Fibroblast of lung (primary cell): ENCODE measurements at places on chromosomes 6 and 20. TPM values are rescaled to one million over a fixed set of nuclear protein-coding genes. Genes with fewer than 3 reads are reported as not detected.

GRCh38 chr6:155216312-155217046 is 47.3 kb upstream of the CLDN20 start:
- no peaks in the 10 kb centered on the region for H3K36me3 ChIP-seq
- DNase-seq = no peak
- no peak overlapping the region for H3K4me3 ChIP-seq

GRCh38 chr6:90249458-90249857 is 47.2 kb downstream of the BACH2 start:
- no peaks in the 10 kb centered on the region for H3K36me3 ChIP-seq
- DNase-seq = no peak
- no peak overlapping the region for H3K27ac ChIP-seq
- no peaks in the 10 kb centered on the region for H3K4me1 ChIP-seq
- H3K4me3 ChIP-seq = no peak overlapping the region
- H3K27me3 ChIP-seq = no peaks in the 10 kb centered on the region

- no peak for DNase-seq
- H3K27me3 ChIP-seq = no peaks in the 10 kb centered on the region
- no peak overlapping the region for H3K27ac ChIP-seq
- no peak overlapping the region for H3K4me3 ChIP-seq
Measured at GRCh38 chr6:13638014-13638413, 22.9 kb downstream of the NOL7 start.

DNA sequence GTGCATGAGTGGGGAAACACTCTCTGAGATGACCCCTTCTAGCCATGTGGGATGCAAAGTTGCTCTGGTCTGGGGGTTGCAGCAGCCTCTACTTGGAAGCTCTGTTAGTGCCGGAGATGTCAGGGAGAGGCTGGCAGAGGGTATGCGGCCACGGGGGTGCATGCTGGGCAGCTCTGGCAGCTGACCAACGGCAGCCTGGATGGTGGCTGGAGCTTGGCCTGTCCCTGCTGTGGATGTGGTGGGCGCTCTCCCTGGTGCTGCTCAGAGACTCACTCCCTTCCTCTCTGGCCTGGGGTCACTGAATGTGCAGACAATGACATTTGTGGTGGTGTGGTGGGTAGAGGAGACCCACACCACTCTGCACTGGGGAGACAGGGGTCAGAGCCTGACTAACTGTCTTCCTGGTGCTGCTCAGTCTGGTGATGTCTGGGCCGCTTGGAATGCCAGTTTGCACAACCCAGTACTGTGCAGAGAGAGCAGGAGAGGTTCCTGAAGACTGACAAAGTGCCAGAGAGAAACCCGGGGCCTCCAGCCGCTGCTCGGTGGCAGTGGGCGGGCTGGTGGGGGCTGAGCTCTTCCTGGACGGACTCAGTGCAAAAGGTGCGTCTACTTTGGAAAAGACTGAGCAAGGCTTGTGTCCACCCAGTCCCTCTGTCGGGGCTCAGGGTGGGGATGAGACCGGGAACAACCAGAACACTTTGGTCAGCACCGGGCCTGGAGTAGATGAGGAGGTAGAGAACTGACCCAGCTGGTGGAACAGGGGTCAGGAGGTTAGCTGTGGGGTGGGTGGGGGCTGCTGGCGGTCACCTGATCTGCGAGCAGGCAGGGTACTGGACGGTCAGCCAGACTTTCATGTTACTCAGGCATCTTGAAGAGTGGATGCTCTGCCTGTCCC is 2.7 kb downstream of the MYT1 start:
- H3K36me3 ChIP-seq = no peaks in the 10 kb centered on the region
- H3K4me3 ChIP-seq = no peak overlapping the region
- no peak for DNase-seq
- H3K27me3 ChIP-seq = peaks cover 22% of the 10 kb centered on the region
- no peaks in the 10 kb centered on the region for H3K4me1 ChIP-seq

DNA sequence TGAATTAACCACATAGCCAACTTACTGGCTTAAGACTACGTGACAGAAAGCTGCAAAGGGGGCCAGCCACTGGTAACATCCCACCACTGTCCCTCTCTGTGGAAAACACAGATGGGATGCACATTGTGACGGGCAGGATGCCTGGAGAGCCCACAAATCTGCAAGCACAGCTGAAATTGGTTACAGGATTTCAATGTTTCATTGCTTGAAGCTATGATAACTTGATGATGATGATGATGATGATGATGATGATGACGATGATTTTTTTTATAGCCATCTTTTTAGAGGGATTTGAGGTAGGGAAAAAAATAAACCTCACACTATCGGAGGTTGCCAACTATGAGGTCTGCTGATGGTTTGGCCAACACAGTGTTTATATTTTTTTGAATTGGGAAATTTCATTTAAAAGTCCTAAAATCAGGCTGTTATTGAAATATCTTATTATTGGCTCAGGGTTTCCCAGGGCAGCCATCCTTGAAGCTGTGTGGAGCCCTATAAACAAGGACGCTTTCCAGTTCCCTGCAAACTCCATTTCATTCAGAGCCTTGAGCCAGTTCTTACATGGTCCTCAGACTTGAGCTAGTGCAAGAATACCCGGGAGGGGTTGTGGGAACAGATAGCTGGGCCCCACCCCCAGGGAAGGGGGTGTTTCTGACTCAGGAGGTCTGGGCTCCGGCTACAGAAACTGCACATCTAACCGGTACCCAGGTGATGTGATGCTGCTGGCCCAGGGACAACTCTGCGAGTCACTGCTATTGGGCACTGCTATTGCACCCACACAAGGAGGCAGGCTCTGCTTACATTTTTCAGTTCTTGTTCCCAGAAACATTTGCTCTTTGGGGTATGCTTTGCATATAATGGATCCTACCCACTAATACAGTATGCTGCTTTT is 27.1 kb downstream of the BCAS1 start:
- peaks cover 2% of the 10 kb centered on the region for H3K4me1 ChIP-seq
- H3K4me3 ChIP-seq = no peak overlapping the region
- no peak for DNase-seq
- H3K27me3 ChIP-seq = no peaks in the 10 kb centered on the region
- H3K27ac ChIP-seq = no peak overlapping the region

DNA sequence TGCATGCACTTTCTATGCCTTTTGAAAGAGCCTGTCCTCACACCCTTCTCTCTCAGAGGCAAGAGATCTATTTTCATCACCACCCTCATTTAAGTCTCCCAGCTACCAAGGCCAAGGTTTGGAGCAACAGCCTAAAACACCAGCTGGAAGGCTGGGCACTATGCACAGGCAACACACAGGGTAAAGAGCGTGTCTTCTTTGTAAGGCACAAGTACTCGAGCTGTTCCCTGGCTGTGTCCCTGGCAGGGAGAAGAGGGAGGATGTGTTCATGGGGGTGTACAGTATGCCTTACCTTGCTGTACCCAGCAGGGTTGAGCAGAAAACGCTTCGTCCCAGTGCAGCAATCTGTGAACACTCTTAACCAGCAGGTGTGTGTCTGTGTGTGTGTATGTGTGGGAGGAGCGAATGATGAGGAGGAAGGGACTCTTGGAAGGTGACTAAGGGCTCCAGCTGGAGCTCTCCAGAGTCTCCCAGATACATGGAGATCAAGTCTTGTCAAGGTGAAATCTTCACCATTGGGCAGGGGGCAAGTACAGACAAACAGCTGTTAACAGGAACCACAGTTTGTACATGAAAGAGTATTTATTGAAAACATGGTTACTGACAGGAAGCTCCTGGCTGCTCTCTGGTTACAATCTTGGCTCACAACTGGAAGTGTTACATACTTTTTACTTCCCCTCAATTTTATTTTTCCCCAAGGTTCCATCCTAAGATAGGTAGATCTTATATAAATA is 40.8 kb downstream of the ELMO2 start:
- peaks cover 23% of the 10 kb centered on the region for H3K36me3 ChIP-seq
- H3K4me1 ChIP-seq = peaks cover 4% of the 10 kb centered on the region
- H3K27me3 ChIP-seq = no peaks in the 10 kb centered on the region
- no peak overlapping the region for H3K4me3 ChIP-seq
- no peak for DNase-seq

CD109 gene
- 12.8 and 51.2 TPM in 2 replicates for total RNA-seq

SLPI gene
- 0.17 and 0.77 TPM in 2 replicates for total RNA-seq

- H3K36me3 ChIP-seq = no peaks in the 10 kb centered on the region
- no peak overlapping the region for H3K4me3 ChIP-seq
- H3K27ac ChIP-seq = no peak overlapping the region
- no peak for DNase-seq
- no peaks in the 10 kb centered on the region for H3K27me3 ChIP-seq
- H3K4me1 ChIP-seq = no peaks in the 10 kb centered on the region
Measured at GRCh38 chr6:135325624-135326424, 144.7 kb downstream of the MYB start.

GRCh38 chr6:7431674-7432390 is 42.2 kb downstream of the RIOK1 start:
- no peaks in the 10 kb centered on the region for H3K4me1 ChIP-seq
- no peaks in the 10 kb centered on the region for H3K36me3 ChIP-seq
- H3K27ac ChIP-seq = no peak overlapping the region
- DNase-seq = peak; percentile 39
- H3K27me3 ChIP-seq = no peaks in the 10 kb centered on the region
- no peak overlapping the region for H3K4me3 ChIP-seq

POPDC3 gene
- total RNA-seq = 6.7 and 14.2 TPM in 2 replicates

- H3K27ac ChIP-seq = no peak overlapping the region
- H3K36me3 ChIP-seq = no peaks in the 10 kb centered on the region
- H3K4me1 ChIP-seq = no peaks in the 10 kb centered on the region
- no peaks in the 10 kb centered on the region for H3K27me3 ChIP-seq
- no peak overlapping the region for H3K4me3 ChIP-seq
- no peak for DNase-seq
Measured at GRCh38 chr6:49328051-49328744, 134.9 kb downstream of the MMUT start.

DNA sequence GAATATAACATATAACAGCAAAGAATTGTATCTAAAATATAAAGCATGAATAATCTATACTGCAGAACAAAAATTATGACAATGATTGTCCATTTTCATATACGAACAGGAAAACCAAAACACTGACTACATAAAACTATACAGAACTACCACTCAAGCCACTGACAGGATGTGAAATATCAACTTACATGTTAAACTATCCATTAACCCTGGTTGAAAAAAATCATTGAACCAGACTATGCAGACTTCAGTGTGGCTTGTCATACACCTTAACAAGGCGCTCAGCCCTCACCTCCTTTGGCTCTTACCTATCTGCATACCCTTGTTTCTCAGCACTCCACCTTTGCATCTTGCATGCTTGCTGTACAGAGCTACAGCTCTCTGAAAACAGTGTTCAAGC is 34.9 kb downstream of the ASCC3 start:
- no peaks in the 10 kb centered on the region for H3K4me1 ChIP-seq
- no peak overlapping the region for H3K27ac ChIP-seq
- DNase-seq = no peak
- H3K27me3 ChIP-seq = no peaks in the 10 kb centered on the region
- no peak overlapping the region for H3K4me3 ChIP-seq

GRCh38 chr6:159642481-159642880 is 50.6 kb downstream of the SOD2 start:
- no peak for DNase-seq
- H3K4me3 ChIP-seq = no peak overlapping the region
- H3K27me3 ChIP-seq = no peaks in the 10 kb centered on the region
- H3K4me1 ChIP-seq = no peaks in the 10 kb centered on the region
- no peaks in the 10 kb centered on the region for H3K36me3 ChIP-seq

- H3K27me3 ChIP-seq = no peaks in the 10 kb centered on the region
- H3K36me3 ChIP-seq = no peaks in the 10 kb centered on the region
- no peak overlapping the region for H3K27ac ChIP-seq
- no peak overlapping the region for H3K4me3 ChIP-seq
- no peaks in the 10 kb centered on the region for H3K4me1 ChIP-seq
Measured at GRCh38 chr6:52482903-52483670, 62.9 kb downstream of the EFHC1 start.

- no peaks in the 10 kb centered on the region for H3K36me3 ChIP-seq
- H3K4me3 ChIP-seq = no peak overlapping the region
- no peaks in the 10 kb centered on the region for H3K27me3 ChIP-seq
- H3K4me1 ChIP-seq = no peaks in the 10 kb centered on the region
Measured at GRCh38 chr6:147906361-147906760, 397.9 kb downstream of the SAMD5 start.

- no peaks in the 10 kb centered on the region for H3K27me3 ChIP-seq
- H3K36me3 ChIP-seq = no peaks in the 10 kb centered on the region
- no peak overlapping the region for H3K4me3 ChIP-seq
- no peak overlapping the region for H3K27ac ChIP-seq
- DNase-seq = peak; percentile 44
Measured at GRCh38 chr20:46635514-46636136, 15.6 kb downstream of the SLC13A3 start.

- no peak overlapping the region for H3K4me3 ChIP-seq
- no peak overlapping the region for H3K27ac ChIP-seq
- DNase-seq = no peak
- no peaks in the 10 kb centered on the region for H3K27me3 ChIP-seq
- no peaks in the 10 kb centered on the region for H3K36me3 ChIP-seq
Measured at GRCh38 chr6:15166121-15166520, 79.7 kb upstream of the JARID2 start.

GRCh38 chr6:78598966-78599365 is 268.4 kb upstream of the IRAK1BP1 start:
- peaks cover 11% of the 10 kb centered on the region for H3K4me1 ChIP-seq
- H3K4me3 ChIP-seq = no peak overlapping the region
- peak overlapping the region; percentile 37 for H3K27ac ChIP-seq
- H3K27me3 ChIP-seq = no peaks in the 10 kb centered on the region

DNA sequence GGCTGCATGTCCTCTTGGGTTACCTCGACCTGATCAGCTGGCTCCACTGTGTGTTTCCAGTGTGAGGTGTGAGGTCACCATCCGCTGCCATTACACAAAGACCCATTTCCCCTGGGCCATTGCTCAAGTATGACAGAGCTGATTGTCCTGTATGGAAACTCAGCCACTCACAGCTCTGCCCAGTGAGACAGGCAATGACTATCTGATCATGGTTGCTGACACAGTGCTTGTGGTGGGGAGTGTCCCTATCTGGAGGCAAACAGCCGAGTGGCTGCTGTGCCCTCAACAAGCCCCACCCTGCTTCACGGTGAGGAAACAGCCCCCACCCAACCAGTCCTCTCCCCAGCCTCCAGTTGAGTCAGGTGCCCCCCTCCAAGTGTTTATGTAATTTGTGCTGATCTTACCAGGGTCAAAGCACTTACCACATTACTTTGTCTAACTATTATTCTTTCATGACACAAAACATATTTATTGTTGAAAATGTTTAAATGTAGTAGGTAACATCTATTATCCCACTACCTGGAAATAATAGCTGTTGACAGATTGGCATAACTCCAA is 11.7 kb upstream of the MAPK13 start:
- DNase-seq = peak; percentile 10
- no peak overlapping the region for H3K27ac ChIP-seq
- no peak overlapping the region for H3K4me3 ChIP-seq
- H3K36me3 ChIP-seq = no peaks in the 10 kb centered on the region
- no peaks in the 10 kb centered on the region for H3K27me3 ChIP-seq
- peaks cover 4% of the 10 kb centered on the region for H3K4me1 ChIP-seq

- no peak overlapping the region for H3K27ac ChIP-seq
- peaks cover 11% of the 10 kb centered on the region for H3K27me3 ChIP-seq
- no peak overlapping the region for H3K4me3 ChIP-seq
- no peaks in the 10 kb centered on the region for H3K36me3 ChIP-seq
- H3K4me1 ChIP-seq = peaks cover 5% of the 10 kb centered on the region
- no peak for DNase-seq
Measured at GRCh38 chr6:24907919-24908649, 27.7 kb downstream of the RIPOR2 start.
